ENCODE measurements at places on chromosomes 2 and 18.

DNA sequence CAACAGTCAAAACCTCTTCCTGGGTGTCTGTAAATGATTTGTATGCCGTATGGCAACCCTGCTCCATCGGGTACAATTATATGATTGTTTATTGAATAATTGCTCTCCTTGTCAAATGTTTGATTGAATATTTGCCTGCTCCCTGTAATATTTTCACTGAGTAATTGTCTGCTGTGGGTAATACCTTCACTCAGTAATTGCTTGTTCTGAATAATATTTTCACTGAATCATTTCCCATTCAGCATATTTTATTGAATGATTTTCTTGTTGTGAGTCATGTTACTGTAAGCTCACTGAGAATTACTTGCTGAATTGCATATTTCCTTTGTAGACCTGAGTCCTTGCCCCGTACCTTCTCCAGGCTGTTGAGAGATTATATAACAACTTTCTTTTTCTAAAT lies 535.2 kb downstream of the METTL4 start:
- DNase-seq = no peak

- no peak for DNase-seq
These were observed 311.8 kb upstream of the MMADHC start for GRCh38 chr2:149899390-149899789.

GRCh38 chr2:190507135-190507534 lies 27.4 kb downstream of the NEMP2 start:
- no peak for DNase-seq

GRCh38 chr2:219612577-219613286 lies 14.7 kb upstream of the SLC4A3 start:
- DNase-seq = no peak

- no peak for DNase-seq
These were observed 8.9 kb upstream of the ANKRD29 start for GRCh38 chr18:23671564-23671963.

- DNase-seq = peak; percentile 46
These were observed 78.5 kb upstream of the SNTG2 start for GRCh38 chr2:871926-872680.

- no peak for DNase-seq
These were observed 22.5 kb upstream of the NDUFV2 start for GRCh38 chr18:9079818-9080528.

- no peak for DNase-seq
These were observed 230.5 kb downstream of the MYCN start for GRCh38 chr2:16170675-16171424.

DNA sequence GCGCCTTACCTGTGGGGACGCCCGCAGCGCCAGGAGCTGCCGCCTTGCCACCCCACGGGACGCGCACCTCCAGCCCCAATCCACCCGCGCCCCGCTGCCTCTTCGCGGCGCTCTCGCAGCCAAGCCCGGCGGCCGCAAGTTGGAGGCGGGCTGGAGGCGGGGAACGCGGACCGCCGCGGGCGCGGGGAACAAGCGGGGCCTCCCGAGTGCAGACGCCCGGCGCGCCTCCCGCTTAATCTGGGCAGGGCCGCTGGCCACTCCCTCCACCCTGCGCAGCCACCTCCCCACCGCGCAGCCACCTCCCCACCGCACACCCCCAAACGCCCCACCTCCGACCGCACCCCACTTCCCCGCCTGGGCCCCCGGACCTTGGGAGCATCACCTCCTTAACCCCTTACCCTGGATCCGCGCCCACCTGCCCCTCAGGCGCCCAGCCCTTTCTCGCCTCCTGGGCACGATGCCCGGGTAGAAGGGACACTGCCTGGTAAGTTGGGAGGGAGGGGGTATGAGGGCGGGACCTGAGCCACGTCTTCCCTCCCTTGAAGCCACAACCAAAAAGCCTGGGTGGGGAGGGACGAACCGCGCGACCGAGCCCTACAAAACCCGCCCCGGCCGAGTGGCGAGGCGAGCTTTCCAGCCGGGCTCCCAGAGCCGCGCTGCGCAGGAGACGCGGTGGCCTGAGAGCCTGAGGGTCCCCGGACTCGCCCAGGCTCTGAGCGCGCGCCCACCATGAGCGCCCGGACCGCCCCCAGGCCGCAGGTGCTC lies at the start of the genes COL4A3 and COL4A4:
Gene COL4A3 (plus strand): TSS at position 627 of the 765 bp plus-strand sequence. CDS start 103 bp downstream, at position 730.
Gene COL4A4 (minus strand): TSS at position 208 of the 765 bp plus-strand sequence. CDS start 16,722 bp downstream, outside the sequence.
- peak; percentile 81 for DNase-seq

DNA sequence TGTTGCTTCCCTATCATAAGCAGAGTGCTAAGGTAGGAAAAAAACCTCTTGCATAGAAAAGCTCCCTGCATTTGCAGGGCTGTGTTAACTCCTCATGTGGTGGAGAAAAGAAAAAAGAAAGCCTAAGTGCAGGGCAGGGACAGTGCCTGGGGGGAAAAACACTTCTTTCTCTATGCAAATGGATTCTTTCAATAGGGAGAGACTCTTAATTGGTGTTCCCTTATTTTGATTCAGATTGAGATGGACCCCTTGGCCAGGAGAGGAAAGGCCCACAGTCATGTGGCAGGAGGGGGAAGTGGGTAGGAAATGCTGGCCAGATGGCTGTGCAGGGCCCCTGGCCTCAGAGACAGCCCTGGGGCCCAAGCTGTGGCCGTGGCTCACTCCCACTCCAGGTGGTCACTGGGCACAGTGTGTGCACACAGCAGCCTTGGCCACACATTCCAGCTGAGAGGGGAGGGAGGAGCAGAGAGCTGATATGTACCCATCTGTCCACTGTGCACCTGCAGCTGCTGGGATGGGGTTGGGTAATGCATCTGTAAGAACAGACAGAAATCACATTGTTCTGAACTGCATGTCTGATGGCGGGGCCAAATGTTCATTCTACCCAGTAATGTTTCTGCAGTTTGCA lies 410.4 kb downstream of the DSC3 start:
- no peak for DNase-seq

DNA sequence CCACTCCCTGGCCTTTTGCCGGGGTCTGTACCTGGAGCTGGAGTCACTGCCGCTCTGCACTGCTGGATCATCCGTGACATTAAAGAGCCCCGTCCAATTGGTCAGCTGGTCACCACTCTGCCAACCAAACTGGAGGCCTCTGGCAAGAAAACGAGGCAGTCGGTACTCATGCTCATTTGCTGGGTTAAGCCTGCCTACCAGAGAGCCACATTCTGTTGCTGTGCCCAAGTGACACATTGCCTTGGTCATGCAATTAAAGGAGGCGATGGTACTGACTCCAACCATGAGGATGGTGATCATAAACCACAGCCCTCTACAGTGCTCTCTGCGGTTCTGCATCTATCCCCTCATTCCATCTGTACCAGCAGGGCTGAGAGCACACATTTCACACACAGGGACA lies 35.5 kb downstream of the ST8SIA5 start:
- no peak for DNase-seq

DNA sequence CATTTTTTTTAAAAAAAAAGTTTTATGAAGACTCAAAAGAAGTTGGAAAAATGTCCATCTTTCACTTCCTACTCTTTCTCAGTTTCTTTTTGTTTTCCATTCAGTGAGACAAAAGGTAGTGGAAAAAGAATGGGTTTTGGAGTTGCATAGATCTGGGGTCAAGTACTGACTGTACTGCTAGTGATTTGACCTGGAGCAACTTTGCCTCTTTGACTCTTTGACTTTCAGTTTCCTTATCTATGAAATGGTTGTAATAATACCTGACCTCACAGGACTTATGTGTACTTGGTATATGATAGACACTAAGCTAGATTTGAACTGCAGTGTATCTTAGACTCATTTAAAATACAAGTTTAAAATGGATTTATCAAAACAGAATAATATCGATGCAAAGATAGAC lies 3.5 kb upstream of the KCNE4 start:
- DNase-seq = no peak

DNA sequence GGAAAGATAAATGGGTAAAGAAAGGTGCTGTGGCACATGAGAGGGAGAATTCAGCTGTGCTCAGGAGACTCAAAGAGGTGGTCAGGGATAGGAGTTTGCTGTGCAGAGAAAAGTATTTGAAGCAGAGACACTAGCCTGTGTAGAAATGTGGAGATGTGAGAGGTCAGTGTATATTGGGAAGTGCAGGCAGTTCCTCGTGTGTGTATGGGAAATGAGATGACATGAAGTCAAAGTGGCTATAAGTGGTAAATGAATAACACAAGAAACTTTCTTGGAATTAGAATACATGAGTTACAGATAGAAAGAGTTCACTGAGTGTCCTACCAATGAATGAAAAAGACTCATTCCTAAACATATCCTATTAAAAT lies 11.6 kb downstream of the MAP3K20 start:
- DNase-seq = no peak

DNA sequence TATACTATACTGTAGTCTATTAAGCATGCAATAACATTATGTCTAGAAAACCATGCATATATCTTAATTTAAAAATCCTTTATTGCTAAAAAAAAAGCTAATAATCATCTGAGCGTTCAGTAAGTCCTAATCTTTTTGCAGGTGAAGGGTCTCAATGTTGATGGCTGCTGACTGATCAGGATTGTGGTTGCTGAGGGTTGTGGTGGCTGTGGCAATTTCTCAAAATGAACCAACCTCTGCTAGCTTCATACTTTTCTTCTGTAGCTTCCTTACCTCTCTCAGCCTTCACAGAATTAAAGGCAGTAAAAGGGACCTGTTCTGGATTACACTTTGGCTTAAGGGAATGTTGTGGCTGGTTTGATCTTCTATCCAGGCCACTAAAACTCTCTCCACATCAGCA lies 235.8 kb downstream of the NBAS start:
- no peak for DNase-seq

DNA sequence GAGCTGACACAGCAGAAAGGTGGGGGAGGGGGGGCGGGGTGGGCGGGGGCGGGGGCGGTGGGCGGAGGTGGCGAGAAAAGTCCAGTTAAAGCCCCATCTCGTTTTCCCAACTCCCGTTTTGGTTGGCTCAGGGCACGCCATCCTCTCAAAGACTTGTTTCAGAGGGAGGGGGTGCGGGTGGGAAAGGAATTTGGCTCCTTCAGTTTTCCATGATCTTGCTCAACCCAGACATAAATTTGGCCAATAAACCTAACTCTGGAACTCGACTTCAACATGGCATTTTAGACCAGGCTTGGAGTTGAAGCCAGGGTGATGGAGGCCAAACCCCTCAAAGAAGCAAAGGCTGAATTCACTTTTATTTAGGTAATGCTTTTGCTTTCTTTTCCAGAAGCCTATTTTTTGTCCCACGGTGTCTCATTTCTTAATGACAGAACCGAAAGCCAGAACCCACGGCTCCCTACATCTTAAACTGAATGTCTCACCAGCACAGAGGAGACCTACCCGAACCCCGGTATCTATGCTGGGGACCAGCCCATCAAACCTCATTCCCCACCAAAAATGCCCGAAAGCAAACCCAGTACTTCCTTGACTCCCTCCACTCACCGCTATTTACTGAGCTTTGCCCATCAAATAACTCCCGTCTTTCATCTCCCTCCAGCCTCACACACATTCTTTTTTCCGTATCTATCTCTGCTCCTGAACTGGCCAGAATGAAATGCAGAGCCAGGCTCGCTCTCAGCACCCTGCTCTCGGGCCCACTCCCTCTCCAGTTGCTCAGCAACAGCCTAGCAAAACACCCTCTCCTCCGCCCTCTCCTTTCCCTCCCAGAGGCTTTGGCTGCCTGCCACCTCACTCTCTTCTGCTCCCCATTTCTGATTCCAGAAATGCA lies 4.3 kb downstream of the IGFBP5 start:
- peak; percentile 94 for DNase-seq

- no peak for DNase-seq
These were observed 24.2 kb upstream of the UGT1A8 start for GRCh38 chr2:233593201-233593600.

DNA sequence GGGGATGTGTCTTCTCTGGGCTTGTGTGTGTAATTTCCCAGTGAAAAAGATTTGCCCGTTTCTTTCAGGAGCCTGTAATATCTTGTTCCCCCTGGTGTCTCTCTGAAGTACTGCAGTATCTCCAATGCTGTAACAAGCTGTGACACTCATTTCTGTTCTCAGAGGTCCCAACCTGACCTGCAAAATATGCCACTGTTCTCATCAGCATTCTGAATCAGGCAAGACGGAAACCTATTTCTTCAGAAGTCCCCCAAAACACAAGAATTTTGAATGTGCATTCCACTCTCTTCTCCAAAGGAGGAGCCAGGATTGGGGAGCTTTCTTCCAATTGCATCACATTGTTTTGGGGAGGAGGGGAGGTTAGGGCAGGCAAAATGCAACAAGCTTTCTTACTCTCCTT lies 77.0 kb upstream of the CNGA3 start:
- DNase-seq = no peak

GRCh38 chr18:51123936-51124486 lies 73.5 kb downstream of the MEX3C start:
- DNase-seq = no peak

DNA sequence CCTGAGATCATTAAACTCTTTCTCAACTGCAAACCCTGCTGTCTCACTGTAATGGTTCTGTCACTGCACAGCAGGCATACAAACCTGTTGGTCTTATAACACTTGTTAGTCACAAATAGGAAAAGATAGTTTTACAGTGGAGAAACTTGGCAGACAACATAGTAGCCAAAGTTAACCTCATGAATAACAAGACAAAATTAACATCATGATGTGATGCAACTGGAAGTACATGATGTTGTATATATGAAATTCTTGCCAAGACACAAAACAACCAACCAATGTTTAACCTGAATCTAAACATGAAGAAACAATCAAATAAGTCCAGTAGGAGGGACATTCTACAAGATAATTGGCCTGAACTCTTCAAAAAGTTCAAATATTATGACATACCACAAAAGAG lies 189.3 kb downstream of the RNF152 start:
- DNase-seq = no peak

DNA sequence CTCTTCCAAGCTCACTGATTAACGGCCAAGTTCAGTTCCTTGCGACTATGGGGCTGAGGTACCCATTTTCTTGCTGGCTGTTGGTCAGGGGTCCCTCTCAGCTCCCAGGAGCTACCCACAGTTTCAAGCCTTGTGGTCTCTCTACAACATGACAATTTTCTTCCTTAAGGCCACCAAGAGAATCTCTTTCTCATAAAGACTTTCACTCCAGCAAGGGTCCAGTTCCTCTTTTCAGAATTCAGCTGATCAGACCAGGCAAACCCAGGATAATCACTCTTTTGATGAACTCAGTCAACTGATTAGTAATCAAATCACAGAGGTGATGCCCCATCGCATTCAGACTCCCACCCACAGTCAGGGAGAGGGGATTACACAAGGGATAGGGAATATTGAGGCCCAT lies 129.7 kb downstream of the IRS1 start:
- no peak for DNase-seq

DNA sequence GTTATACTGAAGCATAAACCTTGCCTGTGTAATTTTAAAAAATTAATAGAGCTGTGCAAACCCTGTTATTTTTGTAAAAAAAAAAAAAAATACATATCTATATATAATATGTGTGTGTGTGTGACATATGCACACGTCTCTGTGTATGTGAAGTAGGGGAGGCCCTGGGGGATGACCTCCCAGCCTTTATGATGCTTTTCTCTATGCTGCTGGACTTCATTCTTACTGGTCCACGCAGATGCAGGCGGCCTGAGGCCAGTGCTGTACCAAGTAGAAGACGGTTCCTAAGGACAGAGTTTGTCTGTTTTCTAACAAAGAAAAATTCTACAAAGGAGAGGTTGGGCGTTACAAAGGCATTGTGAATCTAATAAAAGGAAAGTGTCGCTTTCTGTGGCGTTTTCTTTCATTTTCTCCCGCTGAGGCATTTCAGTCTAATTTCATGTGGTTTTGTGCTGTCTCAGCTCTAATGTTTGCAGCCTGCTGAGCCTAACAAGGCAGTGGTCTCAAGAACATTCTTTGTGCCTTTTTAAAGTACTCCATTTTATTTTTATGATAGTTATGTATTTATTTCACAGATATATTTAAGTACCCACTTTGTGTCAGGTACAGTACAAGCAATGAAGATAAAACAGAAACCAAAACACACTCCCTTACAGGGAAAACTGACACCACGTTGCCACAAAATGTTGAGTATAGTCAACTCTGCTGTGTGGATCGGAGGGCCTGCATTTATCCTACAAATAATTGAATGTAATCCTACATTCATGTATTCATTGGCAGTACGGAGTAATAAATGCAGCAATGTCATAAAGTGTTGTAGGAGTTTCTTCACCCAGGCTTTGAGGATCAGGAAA lies 118.0 kb downstream of the RAB3GAP1 start:
- DNase-seq = no peak
